ENCODE measurements at places on chromosomes 1 and 21.
A peak's percentile ranks its signal among the peaks of the same experiment; 100 is the strongest.

DNA sequence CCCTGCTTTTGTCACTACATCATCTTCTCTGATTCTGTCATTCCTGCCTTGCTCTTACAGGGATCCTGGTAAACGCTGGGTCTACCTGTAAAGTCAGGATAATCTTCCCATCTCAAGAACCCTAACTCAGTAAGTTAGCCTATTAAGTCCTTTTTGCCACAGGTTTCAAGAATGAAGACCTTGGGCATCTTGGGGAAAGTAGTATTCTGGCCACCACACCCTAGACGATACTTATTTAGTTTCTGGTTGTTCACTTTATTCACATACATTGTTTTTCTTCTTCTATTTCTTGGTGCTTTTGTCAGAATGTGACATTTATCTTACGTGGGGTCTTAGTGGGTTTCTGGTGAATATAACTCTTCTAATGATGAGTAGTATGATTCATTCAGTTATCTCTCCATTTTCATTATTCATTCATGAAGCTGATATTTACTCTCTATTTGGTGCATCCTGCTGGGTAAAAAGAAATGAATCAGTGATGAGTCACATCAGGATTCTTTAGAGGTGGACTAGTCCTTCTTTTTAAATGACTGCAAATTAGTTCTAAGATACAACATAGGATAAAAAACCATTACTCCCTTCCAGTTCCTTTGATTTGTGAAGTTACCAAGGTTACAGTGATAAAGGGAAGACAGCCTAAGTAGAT is 514.4 kb upstream of the B3GALT2 start:
- DNase-seq, result no peak

DNA sequence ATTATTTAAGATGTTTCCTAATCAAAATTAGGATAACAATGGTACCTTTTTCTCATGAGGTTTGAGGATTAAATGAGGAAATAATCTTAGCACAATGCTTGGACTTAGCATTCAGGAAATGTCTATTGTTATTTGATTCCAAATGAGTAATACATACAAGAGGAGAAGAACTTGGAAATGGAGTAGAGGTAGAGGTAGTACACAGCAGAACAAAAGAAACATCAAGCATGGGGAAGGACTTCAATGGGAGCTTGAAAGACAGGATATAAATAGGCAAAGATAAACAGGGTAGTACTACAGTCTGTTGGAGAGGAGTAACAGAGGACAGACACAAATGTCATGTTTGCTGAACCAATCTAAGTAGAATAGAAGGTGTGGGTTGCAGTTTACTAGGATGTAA is 59.5 kb upstream of the RGS2 start:
- no peak for DNase-seq

GRCh38 chr1:100459358-100460114 is 78.4 kb upstream of the GPR88 start:
- DNase-seq, result peak; percentile 93

- DNase-seq, result no peak
Observed at GRCh38 chr21:46596201-46596600, 8.7 kb downstream of the S100B start.

DNA sequence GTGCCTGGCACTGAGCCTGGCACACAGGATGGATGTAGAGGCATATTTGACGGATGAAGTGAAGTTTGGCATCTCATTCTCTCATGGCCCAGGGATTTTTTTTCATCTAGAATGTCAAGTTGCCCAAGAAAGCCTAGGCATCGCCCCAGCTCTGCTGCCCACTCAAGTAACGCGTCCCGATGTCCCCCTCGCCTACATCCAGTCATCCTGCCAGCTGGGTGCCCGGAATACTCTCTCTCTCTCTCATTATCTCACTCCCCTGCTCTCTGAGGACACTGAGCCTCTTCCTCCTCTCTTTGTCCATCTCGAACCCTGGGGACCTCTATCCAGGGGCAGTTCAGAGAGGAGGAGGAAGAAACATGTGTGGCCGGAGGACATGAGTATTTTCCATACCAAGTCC is 142.3 kb upstream of the ZC3H12A start:
- no peak for DNase-seq

GRCh38 chr1:105678334-105678733 is 1378.1 kb upstream of the PRMT6 start:
- DNase-seq, result no peak

- DNase-seq, result peak; percentile 55
Observed at GRCh38 chr1:15352128-15352957, 57.3 kb upstream of the EFHD2 start.

GRCh38 chr1:66416295-66416694 is 117.7 kb upstream of the SGIP1 start:
- peak; percentile 27 for DNase-seq

- DNase-seq, result peak; percentile 47
Observed at GRCh38 chr1:109131800-109132199, 17.9 kb downstream of the ELAPOR1 start.

DNA sequence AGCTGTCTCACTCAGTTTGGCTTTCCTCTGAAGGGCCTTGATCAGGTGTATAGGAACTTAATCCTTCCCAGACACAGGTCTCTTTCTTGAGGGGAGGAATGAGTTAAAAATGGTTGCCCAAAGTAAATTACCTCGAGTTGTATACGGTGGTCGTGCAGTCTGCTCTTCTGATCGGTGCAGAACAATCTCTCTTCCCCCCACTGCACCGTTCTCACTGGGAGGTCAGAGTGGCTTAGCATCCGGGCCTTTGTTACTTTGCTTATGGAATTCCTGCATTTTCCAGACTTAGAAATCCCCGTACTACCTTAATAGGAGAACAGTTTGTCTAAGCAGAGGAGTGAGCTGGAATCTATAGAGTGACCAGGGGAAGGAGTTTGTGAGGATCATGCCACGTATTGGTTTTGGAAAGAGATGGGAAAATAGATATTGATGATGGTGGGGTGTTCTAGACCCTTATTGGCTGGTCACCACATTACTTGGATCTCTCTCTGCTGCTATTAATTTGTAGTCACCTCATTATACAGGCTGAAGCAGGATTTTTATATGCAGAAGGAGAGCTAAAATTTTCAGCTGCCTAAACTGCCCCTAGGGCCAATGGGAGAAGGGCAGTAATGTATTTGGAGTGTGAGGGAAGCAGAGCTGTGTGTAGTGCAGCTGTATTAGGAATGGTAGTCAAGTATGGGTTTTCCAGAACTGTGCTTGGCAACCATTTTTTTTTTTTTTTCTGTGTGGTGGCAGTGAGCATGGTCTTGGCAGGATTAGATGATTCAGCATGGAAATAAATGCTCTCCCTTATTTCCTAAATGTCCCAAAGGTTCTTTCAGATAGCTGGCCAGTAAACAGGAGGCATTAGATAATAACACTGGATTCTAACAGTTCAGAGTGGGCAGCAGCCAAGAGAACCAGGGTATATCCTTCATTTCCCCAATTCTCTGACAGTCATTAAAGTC is 81.5 kb downstream of the NDUFS5 start:
- DNase-seq, result no peak

DNA sequence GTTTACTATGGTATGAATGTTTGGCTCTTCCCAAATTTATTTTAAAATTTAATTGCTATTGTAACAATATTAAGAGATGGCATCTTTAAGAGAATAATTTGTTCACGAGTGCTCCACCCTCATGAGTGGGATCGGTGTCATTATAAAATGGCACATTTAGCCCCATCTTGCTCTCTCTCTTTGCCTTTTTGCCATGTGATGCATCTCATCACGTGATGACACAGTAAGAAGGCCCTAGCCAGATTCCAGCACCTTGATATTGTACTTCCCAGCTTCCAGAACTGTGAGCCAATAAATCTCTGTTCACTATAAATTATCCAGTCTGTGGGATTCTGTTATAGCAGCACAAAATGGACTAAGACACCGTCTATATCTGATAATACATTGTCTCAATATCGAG is 355.8 kb downstream of the AMY1C start:
- DNase-seq, result no peak

GRCh38 chr1:59664166-59664565 is 150.6 kb upstream of the HOOK1 start:
- no peak for DNase-seq

- no peak for DNase-seq
Observed at GRCh38 chr1:214547747-214548146, 3.7 kb downstream of the PTPN14 start.

DNA sequence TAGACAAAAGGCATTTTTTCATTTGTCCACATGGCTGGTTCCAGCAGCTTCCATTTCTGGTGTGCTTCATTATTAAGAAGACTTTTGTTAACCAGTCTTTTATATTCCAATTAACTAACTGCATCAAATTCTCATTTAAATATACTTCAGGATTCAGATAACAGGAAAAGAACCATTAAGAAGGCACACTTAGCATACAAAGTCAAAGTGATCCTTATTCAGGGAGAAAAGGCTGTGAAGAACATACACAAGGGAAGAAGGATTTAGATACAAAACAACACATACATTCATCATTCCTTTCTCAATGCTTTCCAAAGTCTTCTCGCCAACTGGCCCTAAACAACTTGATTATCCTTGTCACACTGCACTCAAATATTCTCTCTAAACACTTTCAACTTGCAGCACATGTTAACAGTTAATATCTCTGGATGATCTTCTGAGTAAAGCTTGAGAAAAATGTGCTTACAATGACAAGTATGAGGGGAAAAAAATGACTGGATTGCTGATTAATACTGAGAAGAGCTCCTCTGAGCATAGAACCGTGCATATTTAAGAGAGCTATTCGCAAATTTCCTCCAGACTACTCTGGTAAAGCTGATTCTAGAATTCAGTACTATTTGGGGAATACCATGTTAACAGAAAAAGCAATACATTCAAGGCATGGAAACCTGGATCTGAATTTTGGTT is 225.2 kb upstream of the TNR start:
- DNase-seq, result no peak

DNA sequence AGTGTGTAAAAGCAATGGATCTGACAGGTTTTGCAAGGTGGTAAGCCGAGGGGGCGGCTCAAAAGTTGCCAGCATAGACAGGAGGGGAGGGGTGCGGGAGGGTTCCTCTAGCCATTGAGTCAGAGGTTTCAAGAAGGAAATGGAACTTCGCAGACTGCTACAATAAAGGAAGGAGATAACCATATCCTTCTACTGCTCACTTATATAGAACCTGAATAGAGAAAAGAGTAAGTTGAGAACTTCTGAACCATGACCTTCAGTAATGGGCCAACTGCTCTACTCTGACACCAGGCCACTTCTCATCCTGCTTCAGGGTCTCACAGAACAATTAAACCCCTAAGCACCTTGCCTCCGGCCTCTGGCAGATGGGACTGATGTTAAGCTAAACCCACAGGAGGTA is 26.3 kb upstream of the BCAR3 start:
- no peak for DNase-seq

DNA sequence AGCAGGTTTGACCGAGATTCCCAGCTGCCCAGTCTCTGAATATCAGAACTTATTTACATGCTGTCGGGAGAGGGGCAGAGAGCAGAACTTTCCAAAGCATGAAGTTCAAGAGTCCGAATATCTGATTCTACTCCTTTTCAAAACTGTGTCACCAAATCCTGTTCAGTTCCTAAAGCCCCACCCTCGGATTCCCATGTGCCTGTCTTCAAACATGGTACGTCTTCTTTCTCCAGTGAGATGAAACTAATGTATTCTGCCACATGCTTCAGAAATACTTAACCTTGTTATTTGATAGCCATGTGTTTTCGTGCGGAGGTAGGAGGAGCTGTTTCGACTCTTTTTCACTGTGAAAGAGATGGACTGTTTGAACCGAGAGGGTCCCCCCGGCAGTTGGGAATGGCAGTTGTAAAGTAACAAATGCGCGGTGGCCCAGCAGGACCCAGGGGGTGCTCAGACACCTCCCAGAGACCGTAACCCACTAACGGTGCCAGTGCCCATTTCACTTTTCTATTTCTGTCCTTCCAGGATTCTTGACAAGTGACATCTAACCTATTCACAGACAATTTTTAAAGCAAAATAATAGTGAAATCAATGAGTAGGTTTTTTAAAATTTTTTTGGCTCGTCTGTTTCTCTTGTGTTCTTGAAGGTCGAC is 67.2 kb downstream of the ZBTB18 start:
- no peak for DNase-seq

- no peak for DNase-seq
Observed at GRCh38 chr1:1021920-1022259, 2.0 kb downstream of the AGRN start.

DNA sequence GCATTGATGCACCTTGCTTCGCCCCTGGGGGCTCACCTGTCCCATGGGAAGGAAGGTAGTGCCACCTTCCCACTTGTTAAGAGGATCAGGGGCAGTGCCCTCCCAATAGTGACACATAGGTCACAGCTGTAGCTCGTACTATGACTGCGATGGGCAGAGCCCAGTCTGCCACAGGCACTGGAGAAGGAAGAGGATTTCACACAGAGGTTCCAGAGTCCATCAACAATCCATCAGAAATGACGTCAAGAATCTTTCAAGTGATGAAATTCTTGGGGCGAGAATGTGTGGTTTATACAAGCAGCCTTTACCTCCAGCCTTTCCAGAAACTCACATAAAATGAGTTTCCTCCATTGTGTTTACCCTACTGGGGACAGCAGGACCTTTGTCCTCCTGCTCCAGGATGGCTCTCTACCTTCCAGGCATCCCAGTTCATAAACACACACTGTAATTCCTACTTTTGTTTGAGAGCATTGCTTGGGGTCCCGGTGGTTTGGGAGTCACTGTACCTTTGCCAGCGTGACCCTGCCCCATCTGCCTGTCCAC is 260.6 kb upstream of the VAMP3 start:
- no peak for DNase-seq

DNA sequence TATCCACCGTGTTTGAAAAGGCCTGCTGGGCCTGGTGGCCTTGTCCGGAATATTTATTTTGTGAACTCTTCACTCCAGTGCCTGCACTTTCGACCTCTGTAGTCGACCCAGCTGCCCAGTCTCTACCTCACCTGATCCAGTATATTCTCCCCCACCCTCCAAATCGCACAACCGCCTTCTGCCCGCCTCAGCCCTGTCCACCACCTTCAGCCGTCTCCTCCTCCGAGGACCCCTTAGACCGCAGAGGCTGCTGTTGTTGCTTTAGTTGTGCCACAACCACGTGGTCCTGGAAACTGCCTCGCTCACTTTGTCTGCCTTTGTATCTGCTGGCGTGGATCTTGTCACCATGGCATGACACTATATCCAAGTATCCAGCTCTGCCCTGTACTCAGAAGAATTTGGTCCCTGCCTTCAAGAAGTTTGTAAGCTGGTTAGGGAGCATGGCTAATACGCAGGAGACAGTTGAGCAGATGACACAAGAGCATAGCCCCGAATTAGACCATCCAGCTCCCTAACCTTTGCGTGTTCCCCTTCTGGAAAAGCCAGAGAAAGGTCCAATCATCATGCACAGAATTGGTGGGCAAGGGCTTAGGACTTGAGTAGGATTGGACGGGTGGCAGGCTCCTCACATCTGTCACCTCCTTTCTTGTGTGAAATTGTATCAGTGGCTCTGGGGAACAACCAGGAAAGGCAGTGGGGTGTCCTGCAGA is 1.5 kb downstream of the PHGDH start:
- DNase-seq, result no peak

- DNase-seq, result no peak
Observed at GRCh38 chr1:245060684-245061374, 94.0 kb upstream of the KIF26B start.

- no peak for DNase-seq
Observed at GRCh38 chr1:204074274-204075138, 1.6 kb downstream of the SOX13 start.

Data from hematopoietic multipotent progenitor cell treated with erythropoietin and hydrocortisone succinate and interleukin-3 and kit ligand, for 6 days (in vitro differentiated cells).